ENCODE measurements at places on chromosomes 4 and X.

DNA sequence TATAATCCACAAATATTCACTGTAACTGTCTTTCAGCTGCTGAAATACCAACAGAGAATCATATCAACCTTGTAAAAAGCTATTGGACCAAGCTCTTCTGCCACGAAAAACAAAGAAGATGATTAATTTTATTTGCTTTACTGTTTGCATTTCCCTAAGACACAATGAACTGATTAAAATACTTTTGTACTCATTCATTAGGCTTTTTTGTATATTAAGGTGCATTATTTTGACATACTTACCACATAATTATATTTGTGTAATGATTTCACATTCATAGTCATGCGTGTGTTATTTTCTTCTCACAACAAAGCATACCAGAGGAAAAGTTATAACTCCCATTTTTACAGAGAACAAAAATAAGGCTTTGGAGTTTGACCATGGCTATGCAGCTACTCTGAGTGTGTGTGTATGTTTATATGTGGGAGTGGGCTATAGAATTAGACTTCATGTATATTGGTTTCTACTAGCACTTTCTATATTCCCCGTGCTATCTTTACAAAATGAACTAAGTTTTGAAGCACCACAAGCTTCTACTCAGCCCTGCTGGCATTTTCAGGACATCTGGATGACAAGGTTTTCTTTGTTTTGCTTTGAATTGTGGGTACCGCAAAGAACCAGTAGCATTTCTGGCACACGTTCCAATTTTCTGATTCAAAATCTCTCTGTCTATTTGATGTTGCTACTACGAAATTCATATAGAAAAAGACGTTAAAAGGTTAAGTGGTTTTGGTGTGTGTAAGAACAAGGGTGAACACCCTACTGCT, 11.0 kb upstream of the FGF5 start:
- DNase-seq = no peak

GRCh38 chr4:156774422-156774821, 197.2 kb downstream of the PDGFC start:
- DNase-seq = no peak

DNA sequence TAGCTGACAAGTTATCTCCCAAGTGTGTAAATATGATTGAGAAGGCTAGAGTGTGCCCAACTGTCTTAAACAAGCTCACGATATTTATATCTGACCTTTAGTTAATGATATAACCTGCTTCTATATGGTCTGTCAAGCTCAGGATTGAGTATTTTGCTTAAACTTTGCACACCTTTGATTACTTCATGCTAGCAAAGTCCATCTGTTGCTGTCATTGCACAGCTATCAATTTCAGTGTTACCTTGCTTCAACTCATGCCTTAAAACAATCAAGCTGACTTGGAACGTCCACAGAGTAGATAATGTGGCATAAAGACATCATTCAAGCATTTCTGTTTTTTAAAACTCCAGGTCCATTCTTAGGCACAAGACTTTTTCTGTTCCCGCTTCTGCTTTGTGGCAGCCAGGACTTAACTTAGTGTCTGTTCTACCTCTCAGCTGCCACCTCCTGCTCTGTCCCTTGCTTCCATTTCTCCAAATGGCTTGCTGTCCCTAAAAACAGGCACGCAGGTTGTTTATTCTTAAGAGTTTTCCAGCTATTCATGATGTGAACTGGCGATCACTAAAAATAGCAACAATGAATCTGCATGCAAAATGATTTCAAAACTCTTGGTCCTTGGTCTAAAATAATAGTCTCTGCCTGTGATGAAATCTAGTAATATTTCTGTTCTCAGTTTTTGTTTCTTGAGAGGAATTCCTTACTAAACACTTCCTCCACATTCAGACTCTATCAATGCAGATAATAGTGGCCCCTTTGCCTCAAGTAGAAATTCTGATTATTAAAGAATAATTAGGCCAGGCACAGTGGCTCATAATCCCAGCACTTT, 16.3 kb upstream of the NEIL3 start:
- DNase-seq = no peak

- no peak for DNase-seq
Measured at GRCh38 chr4:48449151-48449550, 34.0 kb upstream of the SLC10A4 start.

- DNase-seq = no peak
Measured at GRCh38 chr4:140300271-140300970, 73.0 kb upstream of the SCOC start.

DNA sequence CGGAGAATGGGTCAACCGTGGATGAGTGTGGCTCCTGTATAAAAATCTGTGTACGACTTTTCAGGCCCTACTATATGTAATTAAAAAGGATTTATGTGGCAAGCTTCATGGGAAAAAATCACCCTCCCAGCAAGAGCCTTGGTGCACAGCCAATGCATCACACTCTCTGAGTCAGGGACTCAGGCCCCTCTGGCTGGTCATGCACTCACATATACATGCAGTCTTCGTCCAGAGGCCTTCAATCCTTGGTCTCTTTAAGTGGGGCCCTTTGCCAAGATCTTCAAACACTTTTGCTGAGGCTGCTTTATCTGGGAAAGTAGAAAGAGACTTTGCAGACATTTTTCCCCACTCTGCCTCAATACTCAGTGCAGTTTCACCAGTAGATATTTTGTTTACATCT, 311.4 kb upstream of the FSTL5 start:
- DNase-seq = no peak

GRCh38 chrX:134683351-134684005, 25.2 kb upstream of the PLAC1 start:
- peak; percentile 83 for DNase-seq

DNA sequence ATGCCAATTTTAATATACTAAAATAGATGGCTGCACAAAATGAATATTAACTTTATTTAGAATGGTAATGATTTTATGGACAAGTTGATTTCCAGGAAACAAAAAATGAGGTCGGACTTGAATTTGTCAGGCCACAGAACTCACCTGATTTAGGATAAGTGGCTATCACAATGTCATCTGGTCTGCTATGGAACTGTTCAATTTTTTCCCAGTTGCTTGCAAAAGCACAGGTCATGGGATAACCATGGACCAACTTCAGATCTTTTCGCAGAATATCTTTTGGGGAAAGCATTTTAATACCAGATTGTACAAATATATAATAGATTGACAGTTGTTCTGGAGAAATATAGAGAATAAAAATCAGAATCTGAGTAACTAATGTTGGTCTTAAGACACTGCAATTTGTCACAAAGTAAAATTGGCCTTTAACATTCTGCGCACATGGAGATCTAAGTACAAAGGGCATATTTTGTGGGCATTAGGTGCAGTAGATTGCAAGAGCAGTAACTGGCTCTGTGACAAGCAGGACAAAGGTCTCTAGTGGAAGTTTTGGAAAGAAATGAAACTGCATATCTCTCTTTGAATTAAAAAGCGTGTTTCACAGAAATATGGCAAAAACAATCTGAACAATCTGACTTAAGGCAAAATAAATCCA, 5.4 kb downstream of the SULT1B1 start:
- no peak for DNase-seq

GRCh38 chr4:40827758-40828157, 78.0 kb downstream of the NSUN7 start:
- no peak for DNase-seq

GRCh38 chr4:176790398-176790797, 2.3 kb downstream of the VEGFC start:
- DNase-seq = no peak

GRCh38 chr4:87965501-87965975, 10.0 kb upstream of the SPP1 start:
- no peak for DNase-seq

DNA sequence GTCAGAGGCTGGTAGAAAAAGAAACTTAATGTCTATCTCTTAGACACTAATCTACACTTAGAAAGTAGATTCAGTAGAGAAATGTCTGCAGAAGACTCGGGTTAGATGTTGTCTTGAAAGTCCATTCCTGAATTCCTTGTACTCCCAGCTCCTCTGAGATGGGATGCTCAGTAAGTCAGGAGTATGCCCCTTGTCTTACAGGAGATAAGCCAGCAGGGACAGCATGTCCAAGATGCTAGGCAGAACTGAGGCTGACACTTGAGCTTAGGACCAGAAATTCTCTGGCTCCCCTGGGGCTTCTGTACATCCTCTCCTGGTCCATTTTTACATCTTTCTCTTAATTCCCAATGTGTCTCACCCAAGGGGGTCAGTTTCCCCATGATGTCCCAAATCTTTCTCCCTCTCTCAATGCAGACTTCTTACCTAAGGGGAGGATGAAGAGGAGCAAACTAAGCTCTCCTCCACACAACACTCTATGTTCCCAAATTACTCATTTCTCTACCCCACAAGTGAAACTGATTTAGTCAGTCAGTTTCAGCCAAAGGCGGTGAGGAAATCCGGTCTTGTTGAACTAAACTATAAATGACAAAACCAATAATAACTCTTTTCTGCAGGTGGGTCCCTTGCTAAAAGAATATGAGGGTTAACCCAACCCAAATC, 558.2 kb upstream of the DIPK2B start:
- DNase-seq = no peak

DNA sequence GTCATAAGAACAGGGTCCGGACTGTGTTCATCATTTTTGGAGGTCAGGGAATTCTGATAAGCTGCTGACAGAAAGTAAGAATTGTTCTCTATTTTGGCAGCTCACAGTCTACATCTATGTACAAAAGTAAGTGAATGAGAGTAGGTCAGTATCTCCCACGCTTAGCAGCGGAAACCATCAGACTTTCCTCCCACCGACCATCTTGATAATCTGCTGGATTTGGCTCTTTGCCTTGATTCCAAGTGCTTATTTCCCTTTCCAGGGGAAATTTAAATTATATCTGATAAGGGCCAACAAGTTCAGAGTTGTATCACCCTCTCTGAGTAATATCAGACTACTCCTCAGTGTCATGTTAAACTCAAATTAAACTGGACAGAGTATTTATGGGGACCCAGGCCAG, 118.0 kb downstream of the CAMK2D start:
- DNase-seq = no peak

DNA sequence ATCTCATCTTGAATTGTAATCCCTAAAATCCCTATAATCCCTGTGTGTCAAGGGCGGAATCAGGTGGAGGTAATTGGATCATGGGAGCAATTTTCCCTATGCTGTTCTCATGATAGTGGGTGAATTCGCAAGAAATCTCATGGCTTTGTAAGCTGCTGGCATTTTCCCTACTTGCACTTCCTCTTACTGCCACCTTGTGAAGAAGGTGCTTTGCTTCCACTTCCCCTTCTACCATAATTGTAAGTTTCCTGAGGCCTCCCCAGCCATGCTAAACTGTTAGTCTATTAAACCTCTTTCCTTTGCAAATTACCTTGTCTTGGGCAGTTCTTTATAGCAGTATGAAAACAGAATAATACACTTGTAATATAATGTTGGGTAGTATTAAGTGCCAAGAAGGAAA, 1087.4 kb upstream of the SLIT2 start:
- no peak for DNase-seq

GRCh38 chrX:42732506-42732905, 45.5 kb downstream of the PPP1R2C start:
- DNase-seq = no peak

GRCh38 chr4:99894998-99895397, 771 bp upstream of the LAMTOR3 start:
- no peak for DNase-seq

GRCh38 chrX:140916872-140917271, 85.5 kb upstream of the SPANXB1 start:
- no peak for DNase-seq
